Caco-2 (cell line): ENCODE measurements at places on chromosomes 2 and 18.

- DNase-seq = peak; percentile 42
- H3K27me3 ChIP-seq = no peaks in the 10 kb centered on the region
- peaks cover 2% of the 10 kb centered on the region; the same call in 1 of the 2 replicates for H3K4me1 ChIP-seq
- H3K36me3 ChIP-seq = no peaks in the 10 kb centered on the region
- no peak overlapping the region for H3K27ac ChIP-seq
Observed at GRCh38 chr2:134207589-134208209, 46.2 kb upstream of the MGAT5 start.

GRCh38 chr18:8811115-8811514 is 105.8 kb downstream of the MTCL1 start:
- H3K4me1 ChIP-seq = peaks cover under 1% of the 10 kb centered on the region; the same call in 1 of the 2 replicates
- no peaks in the 10 kb centered on the region for H3K27me3 ChIP-seq
- no peak for DNase-seq
- no peak overlapping the region for H3K27ac ChIP-seq
- H3K4me3 ChIP-seq = no peak overlapping the region

- H3K4me3 ChIP-seq = no peak overlapping the region
- no peaks in the 10 kb centered on the region for H3K27me3 ChIP-seq
- H3K36me3 ChIP-seq = no peaks in the 10 kb centered on the region
- no peak for DNase-seq
- H3K4me1 ChIP-seq = no peaks in the 10 kb centered on the region
Observed at GRCh38 chr18:49432602-49433001, 27.8 kb downstream of the DYM start.

DNA sequence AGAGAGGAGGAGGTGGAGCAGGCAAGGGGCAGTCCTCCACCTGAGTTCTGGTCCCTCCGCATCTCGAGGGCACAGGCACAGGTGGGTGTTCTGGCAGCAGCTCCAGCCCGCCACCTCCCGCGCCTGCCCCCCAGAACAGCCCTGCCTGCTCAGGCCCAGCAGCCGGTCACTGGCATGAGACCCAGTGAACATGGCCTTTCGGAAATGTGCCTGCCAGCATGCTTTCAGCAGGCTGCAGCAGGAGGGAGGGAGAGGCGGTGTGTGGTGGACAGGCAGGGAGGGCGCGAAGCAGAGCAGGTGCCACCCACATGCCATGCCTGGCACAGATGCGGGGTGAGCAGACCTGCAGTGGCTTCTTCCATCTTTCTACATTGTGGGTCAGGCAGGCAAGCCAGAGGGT is 3.4 kb upstream of the OR6B3 start:
- no peaks in the 10 kb centered on the region for H3K27me3 ChIP-seq
- no peaks in the 10 kb centered on the region for H3K36me3 ChIP-seq
- no peak overlapping the region for H3K27ac ChIP-seq
- H3K4me1 ChIP-seq = no peaks in the 10 kb centered on the region
- no peak overlapping the region for H3K4me3 ChIP-seq

DNA sequence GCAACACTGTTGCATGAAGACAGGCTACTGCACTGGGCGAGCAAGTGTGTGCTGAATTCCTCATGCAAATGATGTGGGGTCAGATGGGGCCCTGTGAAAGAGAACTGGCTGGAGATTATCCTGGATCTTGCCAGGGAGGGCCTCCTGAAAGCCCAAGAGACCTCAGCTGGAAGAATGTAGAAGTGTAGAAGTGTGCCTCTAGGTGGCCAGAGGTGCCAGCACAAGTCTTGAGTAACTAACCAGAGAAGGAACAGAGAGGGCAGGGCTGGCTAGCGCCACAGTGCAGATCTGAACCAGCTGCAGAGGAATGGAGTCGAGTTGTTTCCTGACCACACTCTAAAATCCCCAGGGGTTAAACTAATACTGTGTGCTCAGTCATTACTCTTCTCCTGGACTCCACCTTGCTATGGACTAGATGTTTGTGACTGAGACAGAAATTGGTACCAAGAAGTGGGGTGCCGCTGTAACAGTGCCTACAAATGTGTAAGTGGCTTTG is 399.3 kb downstream of the LRATD1 start:
- no peak overlapping the region for H3K27ac ChIP-seq
- no peak overlapping the region for H3K4me3 ChIP-seq
- no peaks in the 10 kb centered on the region for H3K27me3 ChIP-seq
- peak; percentile 9 for DNase-seq

- H3K27me3 ChIP-seq = no peaks in the 10 kb centered on the region
- no peak overlapping the region for H3K4me3 ChIP-seq
- no peak overlapping the region for H3K27ac ChIP-seq
- no peaks in the 10 kb centered on the region for H3K36me3 ChIP-seq
- H3K4me1 ChIP-seq = peaks cover 33% of the 10 kb centered on the region
- DNase-seq = no peak
Observed at GRCh38 chr2:102657770-102658169, 38.4 kb downstream of the SLC9A2 start.

- H3K36me3 ChIP-seq = no peaks in the 10 kb centered on the region
- no peak overlapping the region for H3K27ac ChIP-seq
- no peaks in the 10 kb centered on the region for H3K27me3 ChIP-seq
- H3K4me1 ChIP-seq = peaks cover 7% of the 10 kb centered on the region; the same call in 1 of the 2 replicates
- no peak for DNase-seq
Observed at GRCh38 chr2:168145011-168145410, 102.4 kb downstream of the STK39 start.

DNA sequence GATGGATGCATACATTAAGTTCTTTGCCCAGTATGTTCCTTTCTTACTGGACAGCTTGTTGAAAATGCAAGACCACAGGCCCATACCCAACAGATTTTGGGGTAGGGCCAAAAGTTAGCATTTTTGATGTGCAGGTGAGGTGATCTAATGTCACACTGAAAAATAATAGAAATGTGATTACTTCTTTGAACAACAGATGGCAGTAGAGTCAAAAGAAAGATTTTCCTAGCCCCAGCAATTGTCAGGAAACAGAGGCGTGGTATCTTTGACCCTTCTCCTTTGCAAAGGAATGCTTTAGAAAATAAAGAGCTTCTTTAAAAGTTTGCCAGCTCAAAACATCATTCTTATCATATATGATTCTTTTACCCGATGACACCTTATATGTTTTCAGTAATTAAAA is 343.6 kb upstream of the SYT4 start:
- H3K36me3 ChIP-seq = no peaks in the 10 kb centered on the region
- H3K27ac ChIP-seq = no peak overlapping the region
- no peak for DNase-seq
- H3K27me3 ChIP-seq = no peaks in the 10 kb centered on the region

GRCh38 chr2:223712642-223713041 is 110.5 kb upstream of the SCG2 start:
- no peaks in the 10 kb centered on the region for H3K4me1 ChIP-seq
- no peaks in the 10 kb centered on the region for H3K27me3 ChIP-seq
- no peak for DNase-seq
- H3K4me3 ChIP-seq = no peak overlapping the region
- no peaks in the 10 kb centered on the region for H3K36me3 ChIP-seq
- no peak overlapping the region for H3K27ac ChIP-seq
